ENCODE measurements at places on chromosomes 5 and 9.

- DNase-seq = peak; percentile 92
Observed at GRCh38 chr5:103669615-103670014, 107.0 kb upstream of the NUDT12 start.

DNA sequence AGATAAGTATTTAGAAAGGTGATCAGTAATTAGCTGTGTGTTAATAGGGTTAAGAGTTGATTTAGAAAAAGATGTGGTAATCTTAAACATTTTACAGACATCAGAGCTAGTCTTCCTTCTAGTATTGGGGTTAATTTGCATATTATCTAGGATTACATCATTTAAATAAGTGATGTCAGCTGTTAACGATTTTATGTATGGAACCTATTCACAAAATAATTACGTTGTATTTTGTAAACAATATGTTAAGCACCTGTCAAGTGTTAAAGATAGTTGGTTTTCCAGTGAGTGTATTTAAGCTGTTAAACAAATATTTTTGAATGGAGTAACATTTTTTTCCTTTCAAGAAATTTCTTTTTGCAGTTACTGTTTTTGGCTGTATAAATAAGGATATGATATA is 2.2 kb downstream of the DCP2 start:
- peak; percentile 7 for DNase-seq

DNA sequence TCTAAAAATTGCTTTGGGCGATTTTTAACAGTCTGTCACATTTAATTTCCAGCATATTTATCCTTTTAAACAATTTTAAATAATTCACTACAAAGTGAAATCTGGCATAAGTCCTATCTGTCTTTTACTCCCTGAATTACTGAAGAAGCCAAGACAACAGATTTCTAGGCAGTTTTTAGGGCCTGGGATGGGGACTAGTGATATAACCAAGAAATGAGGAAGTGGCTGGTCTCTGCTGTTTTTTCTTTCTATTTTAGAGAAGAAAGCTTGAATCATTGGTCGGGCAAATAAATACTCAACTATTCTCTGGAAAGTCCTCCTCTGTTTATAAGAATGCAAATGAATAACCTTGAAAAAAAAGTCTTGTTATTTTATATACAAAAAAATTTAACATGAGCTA is 79.7 kb upstream of the SSBP2 start:
- DNase-seq = no peak

- DNase-seq = no peak
Observed at GRCh38 chr5:40404613-40405012, 275.1 kb upstream of the PTGER4 start.

DNA sequence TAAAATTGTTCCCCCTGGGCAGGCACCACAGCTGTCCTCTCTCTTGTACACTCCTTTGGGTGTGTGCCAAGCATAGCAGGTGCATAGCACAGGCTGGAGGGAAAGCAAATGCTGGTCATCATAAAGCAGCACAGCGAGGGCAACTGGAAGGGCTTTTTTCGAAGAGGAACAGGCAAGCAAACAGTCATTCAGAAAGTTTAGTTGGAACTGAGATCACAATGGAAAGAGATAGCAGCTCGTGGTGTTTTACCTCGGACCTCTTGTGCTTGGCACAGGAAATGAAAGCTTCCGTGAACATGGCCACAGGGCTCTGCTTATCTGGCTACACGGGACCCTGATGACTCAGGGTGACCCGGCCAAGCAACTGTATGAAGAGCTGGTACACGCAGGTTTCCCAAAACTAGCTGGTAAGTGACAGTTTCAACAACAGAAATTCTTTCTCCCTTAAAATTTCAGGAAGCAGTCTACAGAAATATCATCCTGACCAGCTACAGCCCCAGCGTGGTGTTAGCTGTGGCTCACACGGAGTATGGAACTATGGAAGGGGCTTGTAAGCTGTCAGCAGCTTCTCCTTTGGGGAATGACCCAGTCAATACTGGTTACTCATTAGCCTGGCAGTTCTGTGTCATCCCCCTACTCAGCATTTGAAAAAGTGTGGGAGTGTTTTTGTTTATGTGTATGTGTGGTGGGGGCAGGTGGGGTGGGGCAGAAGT is 48.1 kb downstream of the POC5 start:
- DNase-seq = peak; percentile 76

DNA sequence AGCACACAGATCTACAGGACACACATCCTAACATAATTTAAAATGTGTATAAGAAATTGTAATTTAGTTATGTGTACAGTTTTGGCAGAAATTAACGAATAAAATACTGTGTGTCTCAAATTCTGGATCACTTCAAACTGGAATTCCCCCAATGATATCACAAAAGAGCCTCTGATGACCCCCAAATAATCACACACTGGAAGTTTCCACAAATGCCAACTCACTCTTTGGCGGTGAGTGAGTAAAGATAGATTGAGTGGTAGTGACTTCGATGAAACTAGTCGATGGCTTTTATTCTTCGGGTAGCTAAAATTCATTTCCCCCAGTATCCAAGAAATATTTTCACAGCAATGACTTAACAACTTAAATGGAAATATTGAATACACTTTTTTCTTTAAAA is 2.2 kb downstream of the ZNF366 start:
- DNase-seq = no peak

- peak; percentile 61 for DNase-seq
Observed at GRCh38 chr9:109349421-109349846, 28.6 kb upstream of the EPB41L4B start.

DNA sequence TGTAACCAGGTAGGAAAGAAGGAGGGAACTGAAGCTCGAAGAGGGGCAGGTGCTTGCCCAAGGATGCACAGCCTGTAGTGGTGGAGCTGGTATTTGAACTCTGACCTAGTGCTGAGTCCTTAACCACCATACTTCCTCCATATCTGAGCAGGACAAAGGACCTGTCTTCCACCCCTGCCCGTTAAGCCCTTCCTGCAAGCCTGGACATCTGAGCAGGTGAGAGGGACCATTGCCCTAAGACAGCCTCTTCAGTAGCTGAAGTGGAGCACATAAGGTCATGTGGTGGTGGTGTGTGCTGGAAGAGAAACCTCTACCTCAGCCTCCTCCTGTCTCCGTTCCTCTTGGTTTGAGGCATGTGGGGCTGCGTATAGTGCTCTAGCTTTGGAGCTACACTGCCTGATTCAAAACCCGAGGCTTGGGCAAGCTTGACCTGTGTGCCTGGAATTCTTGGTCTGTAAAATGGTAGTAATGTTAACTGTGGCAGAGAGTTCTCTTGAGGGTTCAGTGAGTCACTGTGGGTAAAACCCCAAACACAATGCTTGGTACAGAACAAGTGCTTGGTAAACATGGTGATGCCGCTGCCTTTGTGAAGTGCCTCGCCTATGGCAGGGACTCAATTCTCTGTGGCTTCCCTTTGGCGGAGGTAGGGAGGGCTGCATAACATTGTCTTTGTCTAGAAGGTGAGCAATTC is 7.4 kb downstream of the GALNT10 start:
- peak; percentile 88 for DNase-seq

DNA sequence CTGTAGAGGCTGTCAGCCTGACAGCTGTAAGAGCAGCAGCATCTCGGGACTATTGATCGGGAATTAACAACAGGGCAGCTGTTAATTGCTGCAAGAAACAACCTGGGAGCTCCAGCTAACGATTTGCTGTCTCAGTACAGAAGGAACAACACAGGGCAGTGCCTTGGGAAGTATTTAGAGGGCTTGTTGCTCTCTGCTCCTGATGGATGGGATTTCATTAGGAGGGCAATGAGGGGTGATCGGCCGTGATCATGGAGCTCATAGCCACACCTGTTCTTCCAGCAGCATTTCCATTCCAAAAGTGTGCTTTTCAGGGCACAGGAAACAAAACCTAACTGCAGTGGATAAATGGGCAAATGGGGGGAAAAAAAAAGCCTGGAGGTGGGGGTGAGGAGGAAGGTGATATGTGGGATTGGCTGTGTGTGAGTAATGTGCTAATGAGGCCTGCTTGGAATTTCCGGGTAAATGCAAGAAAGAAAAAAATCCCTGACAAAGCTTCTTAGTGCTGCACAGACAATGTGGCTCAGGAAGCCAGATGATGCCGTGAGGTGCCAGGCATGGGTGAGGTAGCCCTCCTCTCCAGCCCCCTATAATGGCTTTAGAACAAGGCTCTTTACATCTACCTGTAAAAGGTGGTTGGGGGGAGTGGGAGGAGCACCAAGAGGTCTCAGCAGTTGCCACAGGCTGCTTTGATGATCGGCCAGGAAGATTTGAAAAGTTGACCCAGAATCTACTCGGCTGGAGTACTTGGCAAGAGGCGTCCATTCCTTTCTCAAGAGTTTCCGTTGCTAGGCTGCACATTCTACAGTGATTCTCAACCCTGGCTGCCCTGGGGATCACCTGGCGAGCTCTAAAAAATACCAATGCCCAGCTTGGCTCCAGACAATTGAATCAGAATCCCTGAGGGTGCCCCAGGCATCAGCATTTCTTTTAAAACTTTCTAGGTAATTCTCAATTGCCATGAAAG is 139.5 kb upstream of the KLF9 start:
- DNase-seq = no peak

DNA sequence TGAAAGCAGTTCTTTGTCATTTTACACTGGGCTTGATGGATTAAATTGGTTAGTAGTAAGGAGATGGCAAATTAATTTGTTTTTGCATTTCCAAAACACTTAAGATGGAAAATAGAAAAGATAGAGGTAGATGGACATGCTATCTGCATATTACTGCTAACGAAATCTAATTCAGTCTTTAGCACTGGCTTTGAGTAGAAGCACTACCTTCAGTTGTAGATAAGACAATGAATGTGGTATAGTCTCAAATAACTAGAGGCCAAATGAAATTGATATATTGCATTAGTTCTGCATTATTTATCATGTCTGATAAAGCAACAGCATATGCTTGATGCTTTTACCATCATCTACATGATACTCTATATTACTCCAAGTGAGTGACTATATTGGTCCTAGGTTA is 33.4 kb downstream of the KIAA1958 start:
- DNase-seq = no peak

DNA sequence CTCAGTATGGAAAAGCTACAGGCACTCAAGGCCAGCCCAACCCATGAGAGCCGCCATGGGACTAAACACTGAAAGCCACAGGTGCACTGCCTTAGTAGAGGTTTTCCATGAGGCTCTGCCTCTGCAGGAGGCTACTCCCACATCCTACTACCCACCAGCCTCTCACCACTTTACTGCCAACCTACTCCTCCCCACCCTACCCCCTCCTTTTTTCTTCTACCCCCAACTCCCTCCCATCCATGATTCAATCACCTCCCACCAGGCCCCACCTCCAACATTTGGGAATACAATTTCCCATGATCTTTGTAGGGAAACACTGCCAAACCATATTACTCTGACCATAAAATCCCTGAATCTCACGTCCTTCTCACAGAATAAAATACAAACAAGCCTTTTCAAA is 101.6 kb upstream of the CTSV start:
- no peak for DNase-seq

DNA sequence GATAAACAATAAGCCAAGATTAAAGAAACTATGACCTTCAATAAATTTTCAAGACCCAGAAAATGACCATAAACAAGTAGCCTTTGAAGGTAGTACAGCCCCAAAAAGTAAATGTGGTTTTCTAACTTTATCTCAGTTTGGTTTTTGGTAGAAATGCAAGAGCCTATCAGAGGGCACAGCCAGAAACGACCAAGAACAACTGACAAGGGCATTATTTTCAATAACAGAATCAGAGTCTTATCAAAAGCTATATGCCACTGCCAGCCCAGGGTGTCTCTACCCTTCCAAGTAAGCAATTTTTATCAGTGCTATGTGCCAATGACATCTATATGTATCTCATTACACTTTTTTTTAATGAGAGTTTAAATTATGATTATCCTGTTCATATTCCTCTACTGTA is 11.8 kb upstream of the SPINK6 start:
- DNase-seq = no peak

DNA sequence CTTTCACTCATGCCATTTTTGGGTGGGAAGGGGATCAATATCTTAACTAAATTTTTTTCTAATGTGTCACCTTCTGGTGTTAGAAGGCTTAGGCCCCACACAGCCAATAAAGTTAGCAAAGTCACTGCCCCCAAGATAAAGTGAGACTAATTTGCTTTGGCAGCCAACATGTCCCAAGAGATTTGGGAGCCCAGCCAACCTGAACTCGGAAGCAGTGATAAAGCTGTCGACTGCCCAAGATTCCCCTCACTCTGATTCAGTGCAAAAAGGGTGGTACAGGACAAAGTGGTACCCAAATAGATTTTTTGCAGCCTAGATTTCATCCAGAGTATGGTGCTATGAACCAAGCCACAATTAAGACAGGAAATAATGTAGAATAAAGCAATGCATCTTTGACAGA is 572.5 kb upstream of the ARRDC3 start:
- DNase-seq = no peak

DNA sequence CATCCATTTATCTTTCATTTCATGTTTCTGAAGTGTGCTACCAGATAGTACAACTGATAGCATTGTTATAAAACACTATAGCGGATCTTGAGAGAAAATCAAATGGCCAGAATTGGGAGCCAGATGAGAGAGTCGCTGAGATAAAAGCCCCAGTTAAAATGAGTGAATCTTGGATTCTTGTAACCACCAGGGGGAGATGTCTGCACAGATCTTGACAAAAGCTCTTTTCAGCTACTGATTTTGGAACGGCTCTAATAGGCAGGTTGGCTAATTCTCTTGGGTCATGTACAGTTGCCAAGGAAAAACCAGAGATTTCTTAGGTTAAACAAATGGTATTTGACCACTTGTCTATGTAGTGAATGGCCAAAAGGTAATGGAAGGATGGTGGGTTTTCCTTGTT is 21.7 kb downstream of the F2RL2 start:
- DNase-seq = peak; percentile 5

GRCh38 chr5:56094579-56095361 is 100.0 kb upstream of the IL6ST start:
- DNase-seq = no peak

GRCh38 chr5:115475788-115476187 is 68.8 kb downstream of the FEM1C start:
- DNase-seq = no peak

DNA sequence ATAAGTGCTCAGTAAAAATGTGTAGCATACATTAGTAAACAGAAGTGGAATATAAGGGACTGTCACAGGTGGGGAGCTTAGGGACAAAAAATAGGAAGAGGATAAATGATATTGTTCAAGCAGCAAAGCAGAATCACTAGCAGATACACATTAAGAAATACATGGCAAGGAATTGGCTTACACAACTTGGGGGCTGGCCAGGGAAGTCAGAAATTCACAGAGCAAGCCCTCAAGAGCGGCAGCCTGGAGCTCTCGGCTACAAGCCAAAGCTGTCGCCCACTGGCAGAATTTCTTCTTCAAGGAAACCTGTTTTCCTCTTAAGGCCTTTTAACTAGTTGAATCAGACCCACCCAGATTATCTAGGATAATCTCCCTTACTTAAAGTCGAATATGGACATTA is 73.0 kb upstream of the SMIM23 start:
- DNase-seq = no peak

DNA sequence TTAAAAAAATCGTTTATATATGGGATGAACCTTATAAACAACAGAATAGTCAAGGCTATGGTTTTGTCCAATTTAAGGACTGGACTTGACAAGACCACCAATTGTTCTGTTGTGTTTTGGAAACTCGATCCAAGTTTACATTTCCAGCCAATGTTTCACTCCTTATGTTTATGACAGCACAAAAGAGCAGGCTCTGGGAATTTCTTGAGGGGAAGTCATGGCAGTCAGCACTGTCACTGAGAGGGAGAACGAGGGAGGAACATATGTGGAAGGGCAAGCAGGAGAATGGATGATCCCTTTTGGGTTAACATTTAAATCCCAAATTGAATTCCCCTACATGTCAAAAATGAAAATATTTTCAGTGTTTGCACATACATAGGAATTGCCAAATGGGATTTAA is 292.5 kb downstream of the MARCHF11 start:
- DNase-seq = no peak

GRCh38 chr5:125696762-125697161 is 726.4 kb upstream of the GRAMD2B start:
- DNase-seq = no peak

GRCh38 chr9:38253200-38253599 is 139.3 kb upstream of the ALDH1B1 start:
- no peak for DNase-seq
